ENCODE measurements at places on chromosomes 11 and 22.

- no peak for DNase-seq
Measured at GRCh38 chr22:24321999-24322398, 51.4 kb downstream of the SPECC1L start.

DNA sequence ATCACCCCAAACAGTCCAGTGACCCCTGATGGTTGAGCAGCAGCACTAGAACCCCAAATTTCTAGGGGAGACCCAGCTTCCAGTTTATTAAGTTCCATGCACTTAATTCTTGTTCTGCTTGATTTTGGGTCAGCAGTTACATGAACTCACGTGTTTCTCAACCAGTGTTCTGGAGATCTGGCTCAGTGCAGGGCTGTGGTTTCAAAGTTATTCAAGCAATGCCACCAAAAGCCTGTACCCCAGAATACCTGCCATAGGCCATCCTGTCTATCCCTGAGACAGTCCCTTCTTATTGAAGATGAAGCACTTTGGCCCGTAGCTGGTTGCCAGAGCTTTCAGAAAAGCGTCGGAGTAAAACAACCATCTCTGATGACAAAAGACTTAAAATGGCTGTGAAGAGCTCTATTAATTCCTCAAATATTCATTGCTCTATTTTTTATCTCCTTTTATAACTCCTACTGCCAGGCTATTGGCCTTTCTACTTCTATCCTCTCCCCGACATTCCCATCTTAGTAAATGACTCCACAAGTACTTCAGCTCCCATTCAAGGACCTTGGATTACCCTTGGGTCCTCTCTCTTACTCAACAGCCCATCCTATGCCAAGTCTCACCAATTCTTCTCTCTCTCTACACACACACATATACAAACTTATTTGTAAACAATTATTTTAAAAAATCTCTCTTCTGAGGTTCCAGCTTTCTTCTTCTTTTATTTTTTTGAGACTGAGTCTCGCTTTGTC lies 18.0 kb upstream of the VPREB1 start:
- no peak for DNase-seq

DNA sequence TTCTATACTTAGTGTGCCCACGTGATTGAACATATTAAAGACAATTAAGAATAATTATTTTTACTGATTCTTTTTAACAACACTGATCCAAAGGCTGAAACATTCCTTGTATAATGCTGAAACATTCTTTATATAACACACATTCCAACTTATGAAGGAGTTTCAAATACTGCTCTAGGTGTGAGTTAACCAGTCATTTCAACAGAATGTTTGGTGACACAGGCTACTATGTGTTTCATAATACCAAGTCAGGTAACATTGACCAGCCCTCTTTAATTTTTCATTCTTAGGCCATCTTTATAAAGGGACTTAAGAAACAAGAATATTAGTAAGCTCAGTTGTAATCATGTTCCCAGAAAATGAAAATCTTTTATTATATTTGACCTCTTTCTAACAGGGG lies 136.6 kb downstream of the ELP4 start:
- DNase-seq, result peak; percentile 19

DNA sequence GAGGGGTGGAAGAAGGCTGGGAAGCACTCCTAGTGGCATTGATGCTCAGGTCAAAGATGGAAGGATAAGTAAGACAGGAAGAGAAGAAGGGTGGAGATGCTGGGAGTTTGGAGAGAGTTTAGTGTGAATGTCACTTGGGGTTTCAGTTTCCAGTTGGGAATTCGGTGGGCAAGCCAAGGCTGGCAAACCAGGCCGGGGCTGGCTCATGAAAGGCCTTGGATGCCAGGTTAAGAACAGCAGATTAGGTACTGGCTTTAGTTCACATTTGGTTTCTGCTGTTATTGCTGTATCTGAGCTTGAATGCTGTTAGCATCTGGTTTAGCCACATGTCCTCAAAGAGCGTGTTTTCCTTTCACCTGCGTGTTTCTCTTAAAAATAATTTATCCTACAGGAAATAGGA lies 69.6 kb downstream of the BLID start:
- no peak for DNase-seq

DNA sequence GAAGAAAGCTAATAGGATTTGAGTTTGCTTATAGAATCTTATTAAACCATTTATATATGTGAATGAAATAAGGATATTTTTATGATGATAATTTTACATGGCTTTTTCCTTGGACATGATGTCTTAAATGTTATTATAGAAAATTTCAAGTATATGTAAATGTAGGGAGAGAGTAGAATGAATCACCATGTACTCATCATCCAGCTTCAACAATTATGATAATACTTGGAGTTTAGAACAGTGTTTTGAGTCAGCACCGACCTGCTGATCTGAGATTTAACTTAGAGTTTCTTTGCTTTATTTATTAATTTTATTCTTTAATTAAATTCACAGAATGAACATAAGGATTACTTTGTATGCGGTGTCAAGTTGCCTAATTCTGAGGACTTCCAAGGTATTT lies 193.5 kb downstream of the UVRAG start:
- peak; percentile 57 for DNase-seq

- DNase-seq, result peak; percentile 74
Measured at GRCh38 chr11:33191467-33191866, 30.2 kb upstream of the CSTF3 start.

DNA sequence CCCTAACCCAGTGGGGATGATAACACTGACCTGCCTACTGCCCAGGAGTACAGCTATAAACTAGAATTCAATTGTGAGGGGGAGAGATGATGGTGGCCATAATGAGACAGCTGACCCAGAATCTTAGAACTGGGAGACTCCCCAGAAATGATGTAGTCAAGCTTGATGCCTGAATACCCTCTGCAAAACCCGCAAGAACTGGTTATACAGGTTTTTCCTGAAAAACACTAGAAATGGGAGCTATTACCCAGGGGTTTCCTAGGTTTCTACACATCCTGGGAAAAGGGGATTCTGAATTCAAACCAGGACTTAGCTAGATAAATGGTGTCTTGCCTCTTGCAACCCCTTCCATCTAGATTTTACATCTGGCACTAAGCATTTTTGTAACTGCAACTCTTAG lies 113.8 kb upstream of the NARS2 start:
- DNase-seq, result no peak

- peak; percentile 19 for DNase-seq
Measured at GRCh38 chr22:25630447-25630846, 66.0 kb downstream of the GRK3 start.

GRCh38 chr11:36060926-36061325 lies 117.1 kb downstream of the LDLRAD3 start:
- DNase-seq, result no peak

- DNase-seq, result no peak
Measured at GRCh38 chr22:47564158-47564450, 801.7 kb downstream of the TBC1D22A start.

GRCh38 chr22:45203150-45203951 lies 37.3 kb downstream of the KIAA0930 start:
- DNase-seq, result no peak

- DNase-seq, result peak; percentile 59
Measured at GRCh38 chr11:126655807-126656128, 300.3 kb downstream of the ST3GAL4 start.

GRCh38 chr11:90606721-90607120 lies 383.9 kb upstream of the CHORDC1 start:
- no peak for DNase-seq

DNA sequence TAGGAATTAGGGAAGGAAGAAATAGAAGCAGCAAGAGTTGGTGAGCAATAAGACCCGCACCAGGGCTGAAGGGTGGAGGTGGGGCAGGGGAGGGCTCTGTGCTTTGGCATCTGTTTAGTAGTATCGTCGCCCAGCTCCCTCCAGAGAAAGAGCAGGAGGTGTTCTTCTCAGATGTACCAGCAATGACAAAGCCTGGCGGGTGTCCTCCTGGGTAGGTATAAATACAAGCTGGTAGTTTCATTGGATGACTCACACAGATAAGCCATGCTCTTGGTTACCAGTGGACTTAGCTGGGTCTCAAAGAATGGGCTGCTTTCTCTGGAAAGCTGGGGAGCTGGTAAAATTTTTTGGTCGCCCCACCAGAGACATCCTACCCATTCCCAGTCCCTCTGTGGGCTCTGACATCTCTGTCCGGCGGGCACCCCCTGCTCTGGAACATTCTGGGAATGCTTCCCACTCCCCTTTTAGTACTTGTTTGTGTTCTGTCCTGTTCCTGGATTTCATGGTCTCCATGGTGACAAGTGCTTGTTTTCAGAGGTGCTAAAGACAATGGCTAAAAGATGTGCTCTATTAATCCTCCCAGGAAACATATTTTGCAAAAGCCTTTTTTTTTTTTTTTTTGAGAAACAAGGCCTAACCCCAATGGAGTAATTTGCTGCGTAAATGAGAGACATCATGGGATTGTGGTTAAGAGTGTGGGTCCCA lies 15.4 kb upstream of the TUBA8 start:
- peak; percentile 31 for DNase-seq

DNA sequence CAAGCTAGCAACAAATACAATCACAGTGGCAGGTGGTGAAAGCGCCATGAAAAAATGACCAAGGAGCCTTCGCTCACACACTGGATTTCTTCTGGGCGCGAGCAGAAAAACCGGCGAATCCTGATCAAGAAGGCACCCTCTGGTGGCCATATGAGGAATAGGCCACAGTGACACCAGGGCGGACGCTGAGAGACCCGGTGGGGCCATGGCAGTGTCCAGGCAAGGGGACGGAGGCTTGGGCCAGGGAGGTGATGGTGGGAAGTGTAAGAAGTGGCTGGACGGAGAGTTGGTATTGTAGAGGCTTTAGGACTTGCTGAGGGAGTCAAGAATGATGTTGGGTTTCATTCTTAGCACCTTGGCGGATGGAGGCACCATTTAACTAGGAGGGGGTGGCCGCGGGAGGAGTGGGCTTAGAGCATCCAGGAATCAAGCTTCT lies 16.9 kb upstream of the RAC2 start:
- peak; percentile 63 for DNase-seq

GRCh38 chr11:67410984-67411784 lies 4.3 kb upstream of the CARNS1 start:
- no peak for DNase-seq

DNA sequence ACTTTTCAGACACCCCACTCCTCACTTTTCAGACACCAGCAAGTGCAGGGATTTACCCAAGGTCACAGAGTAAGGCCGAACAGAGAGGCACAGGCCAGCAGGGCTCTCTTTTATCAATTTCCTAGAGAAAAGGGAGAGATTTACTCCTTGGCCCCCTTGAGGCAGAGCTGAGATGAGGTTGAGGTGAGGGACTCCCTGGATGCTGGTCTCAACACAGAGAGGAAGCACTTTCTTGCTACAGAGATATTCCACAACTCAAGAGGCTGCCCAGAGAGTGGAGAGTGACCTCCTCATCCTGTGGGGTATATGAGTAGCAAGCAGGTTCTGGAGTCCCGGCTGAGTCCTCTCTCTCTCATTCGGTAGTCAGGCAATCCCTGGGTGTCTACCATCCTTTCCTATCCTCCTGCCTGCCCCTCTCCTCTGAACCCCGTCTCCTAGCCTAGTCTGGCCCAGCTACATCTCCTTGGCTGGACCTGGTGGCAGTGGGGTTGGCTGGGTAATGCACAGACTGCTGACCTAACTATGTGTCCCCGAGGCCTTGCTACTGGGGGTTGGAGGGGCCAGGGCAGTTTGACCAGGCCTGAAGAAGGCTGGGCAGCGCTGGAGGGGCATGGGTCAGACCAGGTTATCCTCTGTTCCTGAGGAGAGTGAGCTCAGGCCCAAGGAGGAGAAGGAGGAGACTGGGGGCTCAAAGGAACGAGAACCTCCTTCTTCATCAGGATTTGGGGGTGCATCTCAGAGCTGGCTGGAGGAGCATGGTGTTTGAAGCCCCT lies 1.8 kb upstream of the ARHGEF17 start:
- no peak for DNase-seq

- DNase-seq, result no peak
Measured at GRCh38 chr11:122696662-122697061, 41.1 kb downstream of the UBASH3B start.

GRCh38 chr11:96006037-96006436 lies 82.1 kb upstream of the MTMR2 start:
- no peak for DNase-seq

DNA sequence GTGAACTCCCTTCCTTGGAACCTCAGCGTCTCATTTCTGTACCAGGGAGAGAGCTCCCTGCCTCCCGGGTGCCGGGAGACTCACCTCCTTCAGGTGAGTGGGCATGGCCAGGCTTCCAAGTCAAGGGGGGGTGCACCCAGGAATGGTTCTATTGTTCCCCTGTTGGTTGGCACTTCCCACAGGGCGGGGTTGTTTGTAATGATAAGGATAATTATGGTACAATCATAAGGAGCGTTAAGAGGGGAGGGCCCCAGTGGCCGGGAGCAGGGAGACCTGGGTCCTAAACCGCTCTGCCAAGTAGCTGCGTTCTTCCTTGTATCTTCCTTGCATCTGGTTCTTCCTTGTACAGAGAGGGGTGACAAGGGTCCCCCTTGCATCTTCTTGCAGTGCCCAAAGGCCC lies 79.1 kb downstream of the LRRC32 start:
- DNase-seq, result no peak

DNA sequence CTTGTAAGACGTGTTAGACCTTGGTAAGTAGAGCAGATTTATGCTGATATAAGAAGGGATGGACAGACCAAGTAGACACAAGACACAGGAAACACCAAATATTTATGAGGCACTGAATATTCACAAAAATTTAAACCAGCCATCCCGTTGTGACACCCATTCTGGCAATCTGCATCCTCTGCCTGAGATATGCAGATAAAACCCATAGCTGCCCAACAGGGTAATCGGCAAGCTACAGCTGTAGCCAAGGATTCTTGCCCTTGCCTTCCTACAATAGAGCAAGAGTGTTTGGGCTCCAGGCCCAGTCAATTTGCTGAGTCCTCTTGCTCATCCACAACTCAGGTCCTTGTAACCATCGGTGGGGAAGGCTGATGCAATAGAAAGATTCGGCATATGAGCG lies 18.5 kb upstream of the MPZL2 start:
- no peak for DNase-seq

GRCh38 chr11:2666401-2666741 lies 33.4 kb downstream of the KCNQ1OT1 start:
- DNase-seq, result no peak

DNA sequence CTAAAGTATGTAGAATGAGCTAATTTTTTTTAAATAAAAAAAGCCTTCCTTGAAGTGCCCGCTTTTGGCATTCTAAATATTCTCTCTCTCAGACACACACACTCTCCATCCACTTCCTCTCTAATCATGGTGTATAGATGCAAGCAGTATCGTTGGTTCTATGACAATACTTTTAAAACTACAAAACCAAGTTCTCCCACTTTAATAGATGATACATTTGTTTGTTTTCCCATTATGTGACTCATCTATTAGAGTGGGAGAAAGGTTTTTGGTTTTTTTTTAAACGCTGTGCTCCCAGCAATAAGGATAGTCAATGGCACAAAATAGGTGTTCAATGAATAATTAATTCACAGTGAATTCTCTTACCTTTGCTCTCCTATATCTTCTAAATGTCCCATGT lies 44.6 kb downstream of the FZD4 start:
- DNase-seq, result peak; percentile 41

- DNase-seq, result no peak
Measured at GRCh38 chr22:47423861-47424820, 661.7 kb downstream of the TBC1D22A start.

DNA sequence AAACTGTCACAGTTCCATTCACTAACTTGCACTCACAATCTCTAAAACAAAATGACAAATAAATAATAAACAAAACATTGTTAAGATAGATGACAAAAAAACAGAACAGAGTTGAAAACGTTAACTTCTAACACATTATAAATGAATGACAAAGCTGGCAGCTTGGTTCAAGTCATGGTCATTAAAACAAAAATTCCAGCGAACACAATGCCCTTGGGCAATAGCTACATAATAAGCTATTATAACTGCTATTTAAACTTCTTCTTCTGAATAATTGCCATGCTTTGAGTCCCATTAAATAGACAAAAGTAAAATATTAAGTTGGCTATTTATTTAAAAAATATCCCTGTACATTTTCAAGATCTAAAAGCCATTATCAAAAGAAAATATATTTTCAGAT lies 54.7 kb downstream of the PICALM start:
- peak; percentile 44 for DNase-seq
